A549 (cell line): ENCODE measurements at places on chromosomes 3 and 15.

DNA sequence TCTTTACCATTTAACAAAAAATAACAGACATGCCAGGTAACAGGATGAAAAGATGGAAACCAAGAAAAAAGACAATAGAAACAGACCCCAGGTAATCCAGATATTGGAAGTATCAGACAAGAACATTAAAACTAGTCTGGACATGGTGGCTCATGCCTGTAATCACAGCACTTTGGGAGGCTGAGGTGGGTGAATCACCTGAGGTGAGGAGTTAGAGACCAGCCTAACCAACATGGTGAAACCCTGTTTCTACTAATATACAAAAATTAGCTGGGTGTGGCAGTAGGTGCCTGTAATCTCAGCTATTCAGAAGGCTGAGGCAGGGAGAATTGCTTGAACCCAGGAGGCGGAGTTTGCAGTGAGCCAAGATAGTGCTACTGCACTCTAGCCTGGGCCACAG is 40.6 kb downstream of the ACAD9 start:
- DNase-seq: no peak

- DNase-seq: no peak
Measured at GRCh38 chr3:157982359-157982758, 123.9 kb downstream of the SHOX2 start.

DNA sequence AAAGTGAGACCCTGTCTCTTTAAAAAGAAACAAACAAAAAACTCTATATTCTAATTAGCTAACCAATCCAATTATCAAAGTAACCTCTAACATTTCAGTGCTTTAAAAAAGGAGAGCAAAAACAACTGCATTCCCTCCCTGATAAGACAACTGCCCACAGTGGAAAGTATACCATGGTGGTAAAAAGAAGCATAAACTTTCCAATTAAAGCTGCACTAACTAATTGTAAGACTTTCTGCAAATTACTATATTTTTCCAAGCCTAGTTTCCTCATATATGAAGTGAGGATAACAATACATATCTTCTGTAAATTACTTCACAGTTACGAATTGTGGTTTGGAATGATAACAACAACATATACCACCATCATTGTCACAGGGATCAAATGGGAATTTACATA is 35.5 kb downstream of the STAG1 start:
- no peak for DNase-seq

DNA sequence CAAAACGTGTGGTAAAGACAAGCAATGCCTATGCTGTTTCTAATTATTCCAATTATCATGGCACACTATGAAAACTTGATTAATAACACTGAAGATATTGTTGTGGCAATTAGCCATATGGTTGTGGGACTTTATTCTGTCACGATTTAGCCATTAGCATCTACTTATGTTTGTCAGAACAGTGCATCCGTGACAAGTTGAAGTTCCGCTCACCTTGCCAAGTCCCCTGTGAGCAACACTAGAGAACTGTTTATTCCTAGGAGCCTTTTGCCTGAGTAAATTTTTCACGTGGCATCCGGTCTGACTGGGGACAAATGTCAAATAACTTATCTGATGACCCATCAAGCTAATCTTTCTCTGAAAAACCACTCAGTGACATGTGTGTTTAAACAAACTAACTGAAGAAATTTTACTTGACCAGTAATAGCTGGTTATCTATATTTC is 403.3 kb downstream of the TBC1D5 start:
- no peak for DNase-seq

DNA sequence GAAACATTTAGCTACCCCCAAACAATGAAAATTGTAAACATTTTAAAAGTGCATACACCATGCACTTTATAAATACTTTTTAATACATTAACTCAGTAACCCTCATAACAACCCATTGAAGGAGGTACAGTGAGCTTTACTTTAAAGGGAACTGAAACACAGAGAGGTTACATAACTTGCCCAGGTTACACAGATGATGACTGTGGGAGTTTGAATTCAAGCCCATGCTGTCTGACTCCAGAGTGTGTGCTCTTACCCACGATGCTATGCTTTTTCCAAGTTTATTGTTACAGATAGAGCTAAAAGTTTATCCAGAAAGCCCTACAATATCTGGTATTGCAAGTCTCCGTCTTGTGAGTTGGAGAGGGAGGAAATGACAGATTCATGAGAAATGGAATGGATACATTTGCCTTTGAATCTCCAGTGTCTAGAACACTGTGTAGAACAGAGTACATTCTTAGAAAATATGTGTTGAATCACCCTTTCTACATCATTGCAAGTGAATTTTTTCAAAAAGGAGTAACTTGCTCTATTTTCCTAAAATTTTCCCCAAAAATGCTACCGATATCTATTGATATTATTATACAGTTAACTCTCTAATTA is 428.3 kb downstream of the NAALADL2 start:
- DNase-seq: no peak

DNA sequence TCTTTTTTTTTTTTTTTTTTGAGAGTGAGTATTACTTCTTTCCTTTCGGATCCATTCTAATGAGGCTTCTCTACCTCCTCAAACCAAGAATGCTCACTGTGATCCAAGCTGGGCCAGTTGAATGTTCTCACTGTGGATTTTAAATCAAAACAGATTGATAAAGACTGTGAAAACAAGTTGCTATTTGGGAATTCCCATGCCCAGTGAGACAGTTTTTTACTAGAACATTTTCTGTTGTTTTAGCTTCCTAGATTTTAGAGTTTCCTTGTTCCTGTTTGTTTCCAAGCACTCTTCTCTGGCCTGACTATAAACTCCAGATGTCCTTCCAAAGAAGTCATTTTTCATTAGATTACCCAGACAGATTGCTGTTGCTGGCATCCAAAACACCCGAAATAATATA is 60.1 kb upstream of the GALNT15 start:
- DNase-seq: no peak

DNA sequence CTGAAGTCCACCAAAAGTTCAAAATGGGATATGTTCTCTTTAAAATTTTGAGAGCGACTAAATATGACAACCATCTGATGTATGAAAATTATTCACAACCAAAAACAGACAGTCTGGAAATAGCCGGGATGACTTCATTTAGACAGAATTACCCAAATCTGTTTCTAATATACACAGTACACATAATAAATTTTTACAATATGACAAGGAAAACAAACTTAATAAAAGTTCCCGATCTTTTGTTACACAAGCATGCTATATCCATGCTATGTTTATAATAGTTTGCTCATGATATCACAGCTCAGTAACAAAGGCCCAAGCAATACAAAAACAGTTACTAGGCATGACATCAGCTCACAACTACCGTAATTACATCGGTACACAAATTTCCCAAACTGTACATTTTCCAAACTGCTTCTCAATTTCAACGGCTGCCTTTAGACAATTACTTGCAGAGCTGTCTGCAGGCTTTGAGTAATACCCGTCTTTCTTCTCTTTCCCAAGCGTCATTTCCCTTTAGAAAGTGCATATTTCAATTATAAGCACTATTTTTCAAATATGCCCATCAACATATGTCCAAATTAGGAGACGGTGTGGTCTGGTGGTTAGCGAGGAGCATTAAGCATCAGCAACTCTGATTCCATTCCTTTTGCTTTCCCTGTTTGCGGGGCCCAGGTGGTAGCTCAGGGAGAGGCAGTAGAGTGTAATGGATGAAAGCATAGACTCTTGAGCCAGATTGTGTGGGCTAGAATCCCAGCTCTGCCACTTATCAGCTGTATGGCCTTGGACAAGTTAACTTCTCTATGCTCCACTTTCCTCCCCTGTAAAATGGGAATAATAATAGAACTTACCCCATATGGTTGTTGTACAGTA is 481.2 kb downstream of the FOXP1 start:
- DNase-seq: peak; percentile 71

GRCh38 chr3:55622116-55622515 is 135.0 kb upstream of the WNT5A start:
- no peak for DNase-seq

DNA sequence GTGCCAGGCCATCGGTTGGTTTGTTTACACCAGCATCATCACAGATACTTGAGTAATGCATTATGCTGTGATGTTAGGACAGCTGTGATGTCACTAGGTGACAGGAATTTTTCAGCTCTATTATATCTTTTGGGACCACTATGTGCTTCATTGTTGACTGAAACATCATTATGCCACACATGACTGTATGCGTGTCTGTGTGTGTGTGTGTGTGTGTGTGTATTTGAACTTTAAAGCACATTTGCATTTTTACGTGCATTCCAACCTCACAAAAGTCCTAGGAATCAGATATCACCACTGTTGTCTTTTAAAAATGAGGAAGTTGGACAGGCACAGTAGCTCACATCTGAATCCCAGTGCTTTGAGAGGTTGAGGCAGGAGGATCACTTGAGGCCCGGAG is 223.0 kb downstream of the TBL1XR1 start:
- DNase-seq: no peak
